ENCODE measurements at places on chromosomes 6 and 20.

- DNase-seq: no peak
- no peak overlapping the region for H3K4me3 ChIP-seq
- H3K36me3 ChIP-seq: no peaks in the 10 kb centered on the region
Measured at GRCh38 chr6:143339223-143339622, 111.3 kb downstream of the ADAT2 start.

DNA sequence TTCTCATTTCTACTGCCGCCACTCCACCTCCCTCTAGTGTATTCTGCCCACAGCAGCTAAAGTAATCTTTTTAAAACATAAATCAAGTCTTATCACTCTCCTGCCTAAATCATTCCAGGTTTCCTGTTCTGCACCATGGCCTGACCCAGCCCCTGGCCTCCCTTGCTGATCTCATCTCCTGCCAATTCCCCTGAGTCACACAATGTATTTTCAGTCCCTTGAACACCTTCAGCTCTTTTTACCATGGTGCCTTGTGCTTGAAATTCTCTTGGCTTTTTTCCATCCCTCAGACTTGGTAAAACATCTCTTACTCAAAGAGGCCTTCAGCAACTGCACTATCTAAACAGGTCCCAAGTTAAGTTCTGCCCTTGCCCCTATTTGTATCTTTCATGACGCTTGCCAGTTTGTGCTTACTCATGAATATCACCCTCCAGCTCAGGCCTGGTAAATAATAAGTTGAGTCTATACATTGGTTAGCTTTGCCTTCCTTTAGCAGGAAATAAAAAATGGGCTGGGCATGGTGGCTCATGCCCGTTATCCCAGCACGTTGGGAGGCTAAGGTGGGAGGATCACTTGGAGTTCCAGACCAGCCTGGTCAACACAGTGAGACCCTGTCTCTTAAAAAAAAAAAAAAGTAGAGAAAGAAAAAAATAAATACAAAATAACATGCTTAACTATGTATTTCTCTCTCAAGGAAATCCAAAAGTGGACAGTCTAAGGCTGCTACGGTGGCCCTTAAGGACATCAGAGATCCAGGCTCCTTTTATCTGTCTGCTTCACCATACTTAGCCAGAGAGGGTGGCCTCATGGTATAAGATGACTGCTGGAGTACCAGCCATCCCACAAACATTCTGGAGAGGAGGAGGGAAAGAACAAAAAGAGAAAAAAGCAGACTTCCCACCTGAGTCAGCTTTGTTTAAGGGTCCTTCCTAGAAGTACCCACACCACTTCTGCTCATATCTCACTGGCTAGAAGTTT lies 62.2 kb downstream of the ARFGEF2 start:
- no peak for DNase-seq
- H3K27ac ChIP-seq: no peak overlapping the region
- no peaks in the 10 kb centered on the region for H3K4me1 ChIP-seq
- no peak overlapping the region for H3K4me3 ChIP-seq

DNA sequence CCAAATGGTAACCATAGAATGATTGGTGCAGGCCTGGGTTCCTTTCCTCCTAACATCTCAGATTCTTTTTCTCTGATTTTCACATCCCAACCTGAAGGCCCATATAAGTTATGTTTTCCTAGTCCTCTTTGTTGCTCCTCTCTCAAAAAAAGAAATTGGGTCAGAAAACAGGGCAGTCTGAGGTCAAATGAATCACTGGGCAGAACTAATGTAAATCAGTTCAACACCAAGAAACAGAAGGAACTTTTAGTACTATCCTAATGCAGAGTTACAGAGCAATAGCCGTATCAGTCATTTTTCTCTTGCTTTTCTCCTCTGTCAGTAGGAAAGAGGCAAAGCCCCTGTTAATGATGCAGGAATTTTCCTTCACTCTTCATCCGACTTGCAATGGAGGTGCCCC lies 11.0 kb upstream of the TPD52L1 start:
- H3K27me3 ChIP-seq: no peaks in the 10 kb centered on the region
- no peak overlapping the region for H3K27ac ChIP-seq
- no peaks in the 10 kb centered on the region for H3K36me3 ChIP-seq
- no peak for DNase-seq
- no peaks in the 10 kb centered on the region for H3K4me1 ChIP-seq
- H3K4me3 ChIP-seq: no peak overlapping the region

- no peaks in the 10 kb centered on the region for H3K4me1 ChIP-seq
- DNase-seq: no peak
- H3K4me3 ChIP-seq: no peak overlapping the region
- no peak overlapping the region for H3K27ac ChIP-seq
- no peaks in the 10 kb centered on the region for H3K27me3 ChIP-seq
- peaks cover 3% of the 10 kb centered on the region for H3K36me3 ChIP-seq
Measured at GRCh38 chr6:21582651-21583050, 10.9 kb upstream of the SOX4 start.

GRCh38 chr6:109383438-109383940 lies 1.2 kb upstream of the CD164 start:
- peak overlapping the region; percentile 89 for H3K4me3 ChIP-seq
- H3K4me1 ChIP-seq: no peaks in the 10 kb centered on the region
- no peaks in the 10 kb centered on the region for H3K27me3 ChIP-seq
- H3K27ac ChIP-seq: no peak overlapping the region
- DNase-seq: no peak
- H3K36me3 ChIP-seq: peaks cover 9% of the 10 kb centered on the region

DNA sequence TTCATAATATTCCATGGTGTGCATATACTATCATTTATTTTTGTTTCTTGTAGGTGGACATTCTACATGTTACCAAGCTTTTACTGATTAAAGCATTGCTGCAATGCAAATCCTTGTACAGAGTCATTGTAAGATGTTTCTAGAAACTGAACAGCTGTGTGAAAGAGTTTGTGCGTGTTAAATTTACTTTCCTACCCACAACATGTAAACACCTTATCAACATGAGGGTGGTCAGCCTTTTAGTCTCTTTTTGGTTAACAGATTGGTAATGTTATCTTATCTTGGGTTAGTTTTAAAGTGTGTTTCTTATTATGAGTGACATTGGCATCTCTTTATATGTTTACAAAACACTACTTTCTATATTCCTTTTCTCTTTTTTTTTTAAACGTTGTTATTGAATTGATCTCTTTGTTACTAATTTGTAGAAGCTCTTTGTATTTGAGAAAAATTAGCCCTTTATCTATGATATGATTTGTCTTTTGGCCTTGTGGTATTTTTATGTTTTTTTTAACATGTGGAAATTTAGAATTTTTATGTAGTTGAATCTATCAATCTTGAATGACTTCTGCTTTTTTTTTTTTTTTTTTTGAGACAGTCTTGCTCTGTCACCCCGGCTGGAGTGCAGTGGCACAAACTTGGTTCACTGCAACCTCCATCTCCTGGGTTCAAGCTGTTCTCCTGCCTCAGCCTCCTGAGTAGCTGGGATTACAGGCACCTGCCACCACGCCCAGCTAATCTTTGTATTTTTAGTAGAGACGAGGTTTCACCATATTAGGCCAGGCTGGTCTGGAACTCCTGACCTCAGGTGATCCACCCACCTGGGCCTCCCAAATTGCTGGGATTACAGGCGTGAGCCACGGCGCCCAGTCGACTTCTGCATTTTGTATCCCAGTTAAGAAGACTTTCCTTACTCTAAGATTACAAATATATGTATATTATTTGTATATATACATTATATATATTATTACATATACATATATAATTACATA lies 112.1 kb downstream of the TCP11 start:
- H3K4me1 ChIP-seq: peaks cover 7% of the 10 kb centered on the region
- H3K36me3 ChIP-seq: peaks cover 4% of the 10 kb centered on the region
- no peak overlapping the region for H3K27ac ChIP-seq
- H3K27me3 ChIP-seq: no peaks in the 10 kb centered on the region
- no peak overlapping the region for H3K4me3 ChIP-seq

DNA sequence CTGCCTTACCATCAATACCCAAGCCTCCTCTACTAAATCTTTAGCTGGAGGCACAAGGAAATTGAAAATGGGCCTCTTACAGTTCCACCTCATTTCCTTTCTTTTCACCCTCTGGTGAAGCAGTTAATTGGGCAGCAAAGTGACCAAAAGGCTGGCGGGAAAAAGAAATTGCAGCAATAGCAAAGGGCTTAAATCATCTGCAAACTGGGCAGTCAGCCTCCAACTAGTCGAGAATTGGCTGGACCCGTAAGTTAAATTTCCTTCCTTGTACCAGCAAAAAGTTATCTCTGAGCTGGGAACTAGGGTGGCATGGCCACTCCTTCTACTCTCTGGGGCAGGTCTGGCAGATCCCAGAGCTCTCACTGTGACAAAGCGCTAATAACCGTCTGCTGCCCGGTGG lies 33.5 kb downstream of the GHRH start:
- no peak overlapping the region for H3K4me3 ChIP-seq
- no peaks in the 10 kb centered on the region for H3K27me3 ChIP-seq
- no peak overlapping the region for H3K27ac ChIP-seq
- no peak for DNase-seq

All from H9 (cell line).